H9 (cell line): ENCODE measurements at places on chromosomes 3 and 15.

DNA sequence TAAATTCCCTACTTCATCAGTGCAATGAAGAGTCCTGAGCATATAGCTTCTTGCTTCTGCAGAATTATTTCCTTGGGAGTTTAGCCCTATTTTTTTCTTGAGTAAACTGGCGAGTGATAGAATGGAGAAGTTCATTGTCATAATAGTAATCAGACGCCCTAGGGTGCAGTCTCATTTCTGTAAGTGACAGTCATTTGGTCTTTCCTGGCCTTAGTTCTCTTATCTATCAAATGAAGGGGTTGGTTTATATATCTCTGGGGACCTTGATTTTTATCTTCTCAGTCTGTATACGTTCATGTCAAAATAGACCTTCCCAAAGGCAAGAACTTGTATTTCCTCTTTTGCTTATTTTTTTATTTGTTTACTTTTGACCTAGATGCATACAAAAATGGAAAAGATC, 9.9 kb upstream of the ALPK3 start:
- H3K4me3 ChIP-seq = no peak overlapping the region
- no peak overlapping the region for H3K27ac ChIP-seq
- no peaks in the 10 kb centered on the region for H3K4me1 ChIP-seq
- peaks cover 4% of the 10 kb centered on the region; the same call in 1 of the 3 replicates for H3K36me3 ChIP-seq

- H3K36me3 ChIP-seq = peaks cover 51% of the 10 kb centered on the region
- no peak overlapping the region for H3K4me3 ChIP-seq
- DNase-seq = no peak
- no peaks in the 10 kb centered on the region for H3K27me3 ChIP-seq
- no peak overlapping the region for H3K27ac ChIP-seq
These were observed 4.1 kb downstream of the PBRM1 start for GRCh38 chr3:52681596-52681995.

GRCh38 chr3:172687501-172687900, 23.4 kb downstream of the NCEH1 start:
- no peaks in the 10 kb centered on the region for H3K36me3 ChIP-seq
- H3K4me1 ChIP-seq = peaks cover 3% of the 10 kb centered on the region; the same call in 1 of the 2 replicates
- DNase-seq = no peak
- no peak overlapping the region for H3K4me3 ChIP-seq

GRCh38 chr3:175620532-175620931, 761.4 kb downstream of the NAALADL2 start:
- no peaks in the 10 kb centered on the region for H3K27me3 ChIP-seq
- H3K36me3 ChIP-seq = peaks cover 5% of the 10 kb centered on the region; the same call in 1 of the 3 replicates
- H3K27ac ChIP-seq = no peak overlapping the region
- H3K4me1 ChIP-seq = no peaks in the 10 kb centered on the region

DNA sequence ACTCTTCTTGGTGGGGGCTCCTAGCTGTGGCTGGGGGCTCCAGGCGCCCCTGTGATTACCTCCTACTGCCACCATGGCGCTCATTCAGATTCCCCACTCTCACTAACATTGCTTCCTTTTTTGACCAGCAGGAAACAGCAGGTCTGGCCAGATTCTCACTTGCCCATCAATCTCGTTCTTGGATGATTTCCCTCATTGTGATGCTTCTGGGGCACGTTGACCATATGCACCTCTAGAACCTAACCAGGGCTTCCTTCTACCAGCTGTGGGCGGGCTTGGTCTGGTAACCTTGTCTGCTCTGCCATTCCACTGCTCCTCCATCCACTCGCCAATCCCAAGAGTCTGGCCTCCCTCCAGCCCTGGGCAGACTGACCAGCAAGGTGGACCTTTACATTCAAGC, 35.9 kb upstream of the PTPN23 start:
- peaks cover 32% of the 10 kb centered on the region for H3K36me3 ChIP-seq
- H3K27ac ChIP-seq = no peak overlapping the region
- H3K4me1 ChIP-seq = no peaks in the 10 kb centered on the region
- no peak for DNase-seq

DNA sequence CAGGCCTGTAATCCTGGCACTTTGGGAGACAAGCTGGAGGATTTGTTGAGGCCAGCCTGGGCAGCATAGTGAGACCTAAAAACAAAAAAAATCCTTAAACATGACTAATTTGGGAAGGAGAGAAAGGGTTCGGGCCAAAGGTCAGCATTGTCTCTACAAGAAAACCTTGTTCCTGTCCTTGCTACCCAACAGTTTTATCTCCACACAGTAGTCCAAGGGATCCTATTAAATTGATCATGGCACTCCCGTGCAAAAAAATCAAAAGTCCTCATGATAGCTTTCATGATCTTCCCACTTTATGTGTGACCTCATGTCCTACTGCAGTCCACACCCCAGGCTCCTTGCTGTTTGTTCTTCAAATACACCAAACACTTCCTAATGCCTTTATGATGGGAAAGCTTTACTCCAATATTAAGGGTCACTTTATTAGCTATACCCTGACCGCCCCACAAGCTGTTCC, 4.2 kb downstream of the RPL15 start:
- peaks cover 39% of the 10 kb centered on the region for H3K36me3 ChIP-seq
- no peak overlapping the region for H3K4me3 ChIP-seq
- H3K27ac ChIP-seq = no peak overlapping the region
- no peaks in the 10 kb centered on the region; the same call in 1 of the 2 replicates for H3K4me1 ChIP-seq

DNA sequence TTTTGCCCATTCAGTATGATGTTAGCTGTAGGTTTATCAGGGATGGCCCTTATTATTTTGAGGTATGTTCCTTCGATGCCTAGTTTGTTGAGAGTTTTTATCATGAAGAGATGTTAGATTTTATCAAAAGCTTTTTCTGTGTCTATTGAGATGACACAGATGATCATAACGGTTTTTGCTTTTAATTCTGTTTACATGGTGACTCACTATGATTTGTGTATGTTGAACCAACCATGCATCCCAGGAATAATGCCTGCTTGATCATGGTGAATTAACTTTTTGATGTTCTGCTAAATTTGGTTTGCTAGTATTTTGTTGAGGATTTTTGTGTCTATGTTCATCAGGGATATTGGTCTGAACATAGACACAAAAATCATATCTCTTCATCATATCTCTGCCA, 8.3 kb downstream of the GPR156 start:
- H3K4me3 ChIP-seq = no peak overlapping the region
- no peaks in the 10 kb centered on the region for H3K36me3 ChIP-seq
- H3K27me3 ChIP-seq = no peaks in the 10 kb centered on the region
- DNase-seq = no peak

- H3K27me3 ChIP-seq = no peaks in the 10 kb centered on the region
- DNase-seq = no peak
- no peaks in the 10 kb centered on the region for H3K4me1 ChIP-seq
- no peak overlapping the region for H3K27ac ChIP-seq
These were observed 758.3 kb upstream of the ARPP21 start for GRCh38 chr3:34881026-34881425.

DNA sequence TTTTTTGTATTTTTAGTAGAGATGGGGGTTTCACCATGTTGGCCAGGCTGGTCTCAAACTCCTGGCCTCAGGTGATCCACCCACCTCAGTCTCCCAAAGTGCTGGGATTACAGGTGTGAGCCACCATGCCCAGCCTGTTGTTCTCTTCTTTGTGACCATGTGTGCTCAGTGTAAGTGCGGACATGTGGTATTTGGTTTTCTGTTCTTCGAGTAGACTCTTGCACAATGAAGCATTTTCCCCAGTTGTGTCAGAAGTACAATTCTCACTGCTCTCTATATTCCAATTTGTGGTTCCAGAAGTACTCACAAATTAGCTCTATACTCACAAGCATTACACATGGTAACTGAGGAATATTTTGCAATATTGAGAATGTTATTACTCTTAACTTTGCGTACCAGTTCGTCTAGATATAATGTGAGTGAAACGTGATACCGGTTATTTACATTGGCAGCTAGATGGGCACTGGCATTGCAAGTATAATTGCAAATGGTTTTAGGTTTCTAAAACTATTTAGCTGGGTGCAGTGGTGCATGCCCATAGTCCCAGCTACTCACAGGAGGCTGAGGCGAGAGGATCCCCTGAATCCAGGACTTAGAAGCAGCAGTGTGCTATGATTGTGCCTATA, 34.2 kb upstream of the MTMR14 start:
- no peak overlapping the region for H3K27ac ChIP-seq
- no peak overlapping the region for H3K4me3 ChIP-seq
- no peaks in the 10 kb centered on the region for H3K4me1 ChIP-seq

GRCh38 chr3:141421639-141422319, 53.5 kb downstream of the ZBTB38 start:
- no peak overlapping the region for H3K4me3 ChIP-seq
- no peaks in the 10 kb centered on the region; the same call in 1 of the 2 replicates for H3K36me3 ChIP-seq
- DNase-seq = no peak
- H3K27me3 ChIP-seq = no peaks in the 10 kb centered on the region
- no peaks in the 10 kb centered on the region; the same call in 1 of the 2 replicates for H3K4me1 ChIP-seq

DNA sequence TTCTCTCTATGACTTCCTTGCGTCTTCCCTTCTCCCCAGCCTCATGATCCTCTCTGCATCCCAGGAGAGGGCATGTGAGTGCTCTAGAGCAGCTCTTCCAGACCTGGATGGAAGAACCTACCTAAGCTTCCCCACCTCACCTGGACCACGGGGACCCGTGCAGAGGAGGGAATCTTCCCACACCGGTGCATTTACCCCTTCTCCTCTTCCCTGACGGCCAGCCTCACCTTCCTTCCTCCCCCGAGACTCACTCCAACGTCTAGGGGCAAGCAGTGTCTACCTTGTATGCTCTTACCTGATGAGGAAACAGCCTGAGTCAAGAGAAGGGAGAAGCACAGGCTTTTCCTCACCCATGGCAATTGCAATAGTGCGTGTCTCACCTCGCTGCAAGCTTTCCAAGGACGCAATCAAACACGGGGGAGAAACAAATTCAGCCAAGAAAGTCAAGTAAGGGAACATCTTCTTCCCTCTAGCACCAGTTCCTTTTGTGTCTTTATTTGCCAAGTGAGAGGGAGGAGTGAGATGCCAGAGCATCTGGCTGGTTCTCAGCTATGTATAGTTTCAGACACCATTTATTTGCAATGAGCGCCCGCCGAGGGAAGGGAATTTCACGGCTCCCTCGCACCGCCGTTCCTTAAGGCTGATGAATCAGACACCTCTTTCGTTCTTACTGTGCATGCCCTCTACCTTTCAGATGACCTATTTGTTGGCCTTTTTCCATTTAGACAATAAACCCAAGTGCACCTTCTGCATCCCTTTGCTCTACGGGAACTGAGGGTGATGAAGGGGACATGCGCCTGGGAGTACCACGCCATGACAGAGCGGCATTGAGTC, 1.8 kb upstream of the CCR9 start:
- no peaks in the 10 kb centered on the region for H3K27me3 ChIP-seq
- H3K36me3 ChIP-seq = no peaks in the 10 kb centered on the region
- no peak overlapping the region for H3K4me3 ChIP-seq

DNA sequence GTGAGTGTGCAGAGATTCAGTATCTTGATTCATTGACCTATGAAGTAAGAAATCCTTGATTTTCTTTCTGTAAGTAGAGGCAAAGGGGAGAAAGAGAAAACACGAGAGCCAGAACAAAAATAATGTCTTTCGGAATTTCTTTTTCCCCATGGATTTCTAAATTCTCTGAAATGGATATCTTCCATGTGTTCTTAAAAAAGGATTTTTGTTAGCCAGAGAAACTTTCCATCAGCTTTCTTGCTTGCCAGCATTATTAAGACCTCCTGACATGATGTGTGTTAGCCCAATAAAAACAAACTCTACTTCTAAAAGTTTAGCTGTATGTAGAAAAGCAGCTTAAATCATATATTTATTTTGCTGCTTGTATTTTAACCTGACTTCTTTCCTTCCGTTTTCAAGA, 122.3 kb upstream of the AADACL2 start:
- H3K4me3 ChIP-seq = no peak overlapping the region
- H3K27ac ChIP-seq = no peak overlapping the region
- H3K36me3 ChIP-seq = no peaks in the 10 kb centered on the region
- no peaks in the 10 kb centered on the region for H3K27me3 ChIP-seq
- no peak for DNase-seq

GRCh38 chr3:161096771-161097367, 8.3 kb downstream of the B3GALNT1 start:
- DNase-seq = peak; percentile 61
- no peaks in the 10 kb centered on the region for H3K36me3 ChIP-seq
- no peaks in the 10 kb centered on the region for H3K4me1 ChIP-seq
- H3K27ac ChIP-seq = no peak overlapping the region

DNA sequence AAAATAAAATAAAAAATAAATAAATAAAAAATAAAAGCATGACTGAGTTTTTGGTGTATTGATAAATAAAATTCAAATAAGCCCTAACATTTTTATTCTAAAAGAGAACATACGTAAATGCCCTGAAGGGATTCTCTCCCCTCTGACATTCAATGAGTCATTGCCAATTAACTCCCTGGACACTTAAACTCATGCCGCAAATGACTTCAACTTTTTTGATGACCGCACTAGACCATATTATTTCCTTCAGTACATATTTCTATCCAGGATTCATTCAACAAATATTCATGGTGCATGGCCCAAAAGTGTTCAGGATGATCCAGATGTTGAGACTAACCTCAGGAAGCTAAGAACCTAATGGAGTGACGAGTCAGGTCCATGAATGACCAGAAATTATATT, 195.9 kb upstream of the LRRN1 start:
- H3K4me1 ChIP-seq = peaks cover 6% of the 10 kb centered on the region; the same call in 1 of the 2 replicates
- H3K27ac ChIP-seq = no peak overlapping the region
- DNase-seq = no peak

DNA sequence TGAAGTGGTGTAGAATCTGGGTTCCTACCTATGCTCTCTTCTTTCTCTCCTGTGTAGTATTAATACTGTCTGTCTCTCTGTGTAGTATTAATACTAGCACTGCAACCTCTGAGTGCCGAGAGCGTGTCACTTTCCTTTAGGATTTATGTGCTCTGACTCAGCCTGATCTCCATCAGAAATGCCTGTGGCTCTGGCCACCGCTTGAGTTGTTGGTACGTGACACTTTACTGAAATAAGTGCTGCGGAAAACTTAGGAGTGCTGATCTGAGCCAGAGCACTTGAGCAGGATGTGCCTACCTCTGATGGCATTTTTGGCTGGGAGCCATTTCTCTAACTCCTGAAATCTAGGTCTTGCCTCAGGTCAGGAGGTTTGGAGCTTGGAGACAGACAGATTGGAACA, 807.4 kb downstream of the SQOR start:
- H3K27me3 ChIP-seq = no peaks in the 10 kb centered on the region
- no peak overlapping the region for H3K27ac ChIP-seq
- H3K36me3 ChIP-seq = no peaks in the 10 kb centered on the region; the same call in 1 of the 3 replicates
- DNase-seq = no peak

GRCh38 chr15:65451989-65452388, 29.2 kb upstream of the IGDCC4 start:
- no peak overlapping the region for H3K27ac ChIP-seq
- H3K4me3 ChIP-seq = no peak overlapping the region
- peaks cover 14% of the 10 kb centered on the region; the same call in 2 of the 3 replicates for H3K36me3 ChIP-seq
- DNase-seq = no peak
- no peaks in the 10 kb centered on the region for H3K27me3 ChIP-seq

DNA sequence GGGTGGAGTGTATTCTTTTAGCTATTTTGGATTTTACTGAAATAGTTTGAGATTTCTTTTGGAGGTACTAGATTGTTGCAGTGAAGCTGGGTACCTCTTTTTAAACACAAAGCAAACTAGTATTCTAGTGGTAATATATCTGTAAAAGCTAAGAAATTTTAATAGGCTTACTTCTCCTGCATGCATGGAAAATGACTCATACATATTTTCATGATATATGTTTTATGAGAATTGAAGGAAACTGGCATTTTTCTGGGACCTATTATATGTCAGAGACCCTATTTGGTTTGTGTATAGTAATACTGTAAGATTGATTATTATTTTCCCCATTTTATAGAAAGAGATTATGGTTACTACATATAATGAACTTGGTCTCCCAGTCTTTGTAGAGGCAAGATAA, 851.0 kb downstream of the DIPK2A start:
- H3K27ac ChIP-seq = no peak overlapping the region
- DNase-seq = no peak
- H3K4me3 ChIP-seq = no peak overlapping the region
